Neural progenitor cell (in vitro differentiated cells): ENCODE measurements at places on chromosomes 6 and 20. TPM values are rescaled to one million over a fixed set of nuclear protein-coding genes. Genes with fewer than 3 reads are reported as not detected.

IRAK1BP1 gene
- 9.3 and 13.8 TPM in 2 replicates for total RNA-seq

FUT9 gene
- total RNA-seq: 5.1 and 6.3 TPM in 2 replicates

CCN6 gene
- not detected in 2 replicates for total RNA-seq

COQ3 gene
- 7.8 and 16.2 TPM in 2 replicates for total RNA-seq

UBE2C gene
- 325 and 442 TPM in 2 replicates for total RNA-seq

CNBD2 gene
- total RNA-seq: 4.4 and 6.1 TPM in 2 replicates

NFS1 gene
- 21.7 and 29.3 TPM in 2 replicates for total RNA-seq

TFAP2D gene
- total RNA-seq: not detected in 2 replicates

GLP1R gene
- 0.82 and 1.3 TPM in 2 replicates for total RNA-seq

CST9 gene
- not detected in 2 replicates for total RNA-seq

CST3 gene
- 20.8 and 58.0 TPM in 2 replicates for total RNA-seq

PPP1R14C gene
- total RNA-seq: 0.06 and 0.26 TPM in 2 replicates

LY6G6F gene
- not detected in 2 replicates for total RNA-seq

DNA sequence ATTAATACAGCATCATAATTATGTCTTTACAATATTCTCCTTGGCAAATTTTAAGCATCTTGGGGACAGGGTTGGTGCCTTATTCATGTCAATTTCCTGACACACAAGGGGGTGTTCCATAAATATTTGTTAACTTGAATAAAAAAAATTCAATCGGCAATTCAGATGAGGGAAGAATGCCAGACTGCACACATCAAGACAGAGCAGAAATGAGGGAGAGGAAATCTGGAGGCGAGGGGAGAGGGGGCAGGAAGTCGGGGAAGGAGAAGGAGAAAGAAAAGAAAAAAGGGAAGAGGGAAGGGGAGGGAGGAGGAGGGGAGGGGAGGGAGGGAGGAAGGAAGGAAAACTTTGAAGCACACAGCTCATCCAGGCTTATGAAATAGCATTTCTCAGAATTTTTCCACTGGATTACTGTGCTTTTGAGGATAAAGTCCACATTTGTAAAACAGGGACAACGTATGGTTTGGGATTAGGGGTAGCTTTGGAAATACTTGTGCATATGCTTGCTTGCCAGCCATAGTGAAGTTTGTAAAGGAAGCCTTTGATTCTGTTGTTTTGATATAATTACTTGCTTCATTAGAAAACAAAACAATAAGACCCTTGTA lies 362.1 kb downstream of the SAMD5 start:
- no peaks in the 10 kb centered on the region for H3K36me3 ChIP-seq
- H3K27ac ChIP-seq: no peak overlapping the region
- H3K4me3 ChIP-seq: no peak overlapping the region
- H3K27me3 ChIP-seq: no peaks in the 10 kb centered on the region
- no peak for DNase-seq

DNA sequence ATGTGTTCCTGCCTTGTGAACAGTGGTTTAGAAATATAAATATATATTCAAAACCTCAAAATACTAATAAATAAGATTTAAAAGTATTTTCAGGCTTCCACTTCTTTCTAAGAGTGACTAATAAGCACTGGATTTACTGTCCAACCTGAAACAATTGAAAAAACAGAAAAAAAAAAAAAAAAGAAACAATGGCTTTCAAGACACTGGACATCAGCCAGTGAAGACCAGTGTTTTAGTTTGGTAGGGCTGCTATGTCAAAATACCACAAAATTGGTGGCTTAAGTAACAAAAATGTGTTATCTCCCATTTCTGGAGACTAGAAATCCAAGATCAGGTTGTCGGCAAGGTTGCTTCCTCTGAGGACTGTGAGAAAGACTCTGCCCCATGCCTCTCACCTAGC lies 101.4 kb upstream of the PDE7B start:
- H3K4me1 ChIP-seq: no peaks in the 10 kb centered on the region
- no peak overlapping the region for H3K27ac ChIP-seq
- no peaks in the 10 kb centered on the region for H3K27me3 ChIP-seq
- no peak overlapping the region for H3K4me3 ChIP-seq

GRCh38 chr6:90109141-90109540 lies 187.5 kb downstream of the BACH2 start:
- DNase-seq: no peak
- no peaks in the 10 kb centered on the region for H3K36me3 ChIP-seq
- H3K27me3 ChIP-seq: no peaks in the 10 kb centered on the region
- H3K27ac ChIP-seq: no peak overlapping the region

- H3K4me1 ChIP-seq: no peaks in the 10 kb centered on the region
- no peak for DNase-seq
- H3K27ac ChIP-seq: no peak overlapping the region
- H3K27me3 ChIP-seq: no peaks in the 10 kb centered on the region
Observed at GRCh38 chr20:49210757-49211110, 8.5 kb upstream of the DDX27 start.

DNA sequence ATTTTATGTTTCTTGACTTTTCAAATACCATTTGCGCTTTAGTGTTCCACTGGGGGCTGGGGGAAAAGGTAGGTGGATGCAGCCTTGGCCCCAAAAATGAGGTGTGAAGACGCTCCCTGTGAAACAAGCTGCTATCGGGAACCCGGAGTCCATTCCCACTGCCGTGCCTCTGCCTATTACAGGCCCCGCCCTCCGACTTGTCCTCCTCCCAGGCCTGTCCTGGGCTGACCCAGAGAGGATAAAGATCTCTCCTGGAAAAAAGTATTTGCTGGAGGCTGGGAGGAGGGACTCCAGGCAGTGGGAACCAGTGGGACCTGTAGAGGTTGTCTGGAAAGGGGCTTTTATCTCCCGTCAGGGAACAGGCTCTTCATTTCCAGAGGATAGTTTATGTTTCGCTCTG lies 215.0 kb downstream of the SLC24A3 start:
- H3K36me3 ChIP-seq: no peaks in the 10 kb centered on the region
- no peaks in the 10 kb centered on the region for H3K27me3 ChIP-seq
- peak; percentile 43 for DNase-seq
- no peak overlapping the region for H3K27ac ChIP-seq
- peaks cover 35% of the 10 kb centered on the region for H3K4me1 ChIP-seq
- H3K4me3 ChIP-seq: no peak overlapping the region

GRCh38 chr6:150245148-150245935 lies 102.5 kb downstream of the PPP1R14C start:
- H3K4me1 ChIP-seq: no peaks in the 10 kb centered on the region
- no peak overlapping the region for H3K27ac ChIP-seq
- no peaks in the 10 kb centered on the region for H3K27me3 ChIP-seq
- DNase-seq: no peak
- H3K4me3 ChIP-seq: no peak overlapping the region
- no peaks in the 10 kb centered on the region for H3K36me3 ChIP-seq

DNA sequence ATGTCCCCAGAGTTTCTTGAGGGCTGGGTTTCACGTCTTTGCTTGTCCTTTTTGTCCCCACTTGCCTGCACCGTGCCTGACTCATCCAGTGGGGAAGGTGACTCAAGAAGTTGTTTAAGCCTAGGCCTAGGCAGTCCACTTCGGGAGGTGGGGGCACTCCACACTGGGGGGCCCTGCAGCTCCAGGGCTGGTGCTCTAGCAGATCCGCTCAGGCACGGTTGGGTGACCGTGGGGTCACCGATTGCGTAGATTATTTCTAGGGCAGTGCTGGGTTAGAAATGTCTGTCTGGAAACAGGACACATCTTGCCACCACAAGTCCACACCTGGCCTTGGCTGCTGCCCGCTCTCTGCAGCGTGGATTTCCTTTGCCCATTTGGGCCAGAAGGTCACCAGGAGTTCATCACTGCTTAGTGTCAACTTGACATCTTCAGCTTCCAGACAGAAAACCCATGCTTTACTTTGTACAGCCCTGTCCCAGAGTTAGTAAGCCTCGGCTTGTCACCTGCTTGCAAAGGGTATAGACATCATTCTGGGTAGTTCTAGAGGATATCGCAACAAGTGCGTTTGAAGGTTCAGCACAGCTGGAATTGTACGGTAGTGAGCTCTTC lies 13.6 kb upstream of the C20orf144 start:
- no peak overlapping the region for H3K4me3 ChIP-seq
- H3K27me3 ChIP-seq: no peaks in the 10 kb centered on the region
- no peaks in the 10 kb centered on the region for H3K36me3 ChIP-seq
- no peak for DNase-seq
- H3K27ac ChIP-seq: no peak overlapping the region
- H3K4me1 ChIP-seq: no peaks in the 10 kb centered on the region

GRCh38 chr6:36142971-36143838 lies 12.9 kb downstream of the MAPK13 start:
- H3K27me3 ChIP-seq: no peaks in the 10 kb centered on the region
- H3K36me3 ChIP-seq: no peaks in the 10 kb centered on the region
- no peak overlapping the region for H3K27ac ChIP-seq
- DNase-seq: no peak
- H3K4me1 ChIP-seq: peaks cover 6% of the 10 kb centered on the region

DNA sequence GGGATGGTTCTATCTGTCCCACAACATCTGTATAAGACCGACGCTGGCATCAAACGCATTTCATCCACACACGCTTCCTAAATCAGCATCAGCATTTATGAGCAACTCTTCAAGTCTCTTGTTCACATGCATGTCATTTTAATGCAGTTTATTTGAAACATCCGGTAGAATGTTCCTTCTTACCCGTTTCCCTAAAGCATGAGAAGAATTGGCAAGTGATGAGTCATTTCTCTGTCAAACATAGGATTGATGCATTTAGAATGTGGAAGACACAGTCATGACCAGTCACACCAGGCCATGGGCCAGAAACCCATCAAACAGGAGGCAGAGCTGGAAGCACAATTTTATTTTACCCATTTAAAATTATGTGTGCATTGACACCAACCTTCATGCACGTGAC lies 122.8 kb downstream of the UST start:
- H3K27me3 ChIP-seq: no peaks in the 10 kb centered on the region
- no peak for DNase-seq
- H3K4me3 ChIP-seq: no peak overlapping the region
- peaks cover 36% of the 10 kb centered on the region for H3K4me1 ChIP-seq

- no peaks in the 10 kb centered on the region for H3K27me3 ChIP-seq
- H3K4me3 ChIP-seq: no peak overlapping the region
- no peaks in the 10 kb centered on the region for H3K36me3 ChIP-seq
- no peak for DNase-seq
- no peak overlapping the region for H3K27ac ChIP-seq
Observed at GRCh38 chr6:100267721-100268123, 197.0 kb downstream of the SIM1 start.

DNA sequence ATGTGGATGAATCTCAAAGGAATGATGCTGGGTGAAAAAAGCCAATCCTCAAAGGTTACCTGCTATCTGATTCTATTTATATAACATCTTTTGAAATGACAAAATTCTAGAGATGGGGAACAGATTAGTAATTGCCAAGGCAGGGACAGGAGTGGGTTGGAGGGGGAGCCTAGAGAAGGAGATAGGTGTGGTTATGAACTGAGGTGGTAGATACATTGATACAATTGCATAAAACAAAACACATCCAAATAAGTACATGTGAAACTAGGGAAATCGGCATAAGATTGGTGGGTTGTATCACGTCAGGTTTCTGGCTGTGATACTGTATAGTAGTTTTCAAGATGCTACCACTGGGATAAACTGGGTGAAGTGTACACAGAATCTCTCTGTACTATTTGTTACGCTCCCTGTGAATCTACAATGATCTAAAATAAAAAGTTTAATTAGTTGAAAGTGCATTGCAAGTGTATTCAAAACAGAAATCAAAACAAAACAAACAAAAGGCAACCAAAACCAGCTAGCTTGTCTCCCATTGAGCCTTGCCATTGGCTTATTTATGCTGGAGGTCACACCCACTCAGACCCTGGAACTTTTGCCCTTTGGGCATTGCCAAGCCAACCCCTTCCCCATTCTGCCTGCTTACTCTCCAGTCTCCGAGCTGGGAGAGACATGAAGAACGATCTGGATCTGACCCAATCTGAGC lies 27.8 kb downstream of the PPP1R16B start:
- no peak for DNase-seq
- H3K4me1 ChIP-seq: no peaks in the 10 kb centered on the region
- H3K4me3 ChIP-seq: no peak overlapping the region
- H3K27me3 ChIP-seq: no peaks in the 10 kb centered on the region
- no peaks in the 10 kb centered on the region for H3K36me3 ChIP-seq

DNA sequence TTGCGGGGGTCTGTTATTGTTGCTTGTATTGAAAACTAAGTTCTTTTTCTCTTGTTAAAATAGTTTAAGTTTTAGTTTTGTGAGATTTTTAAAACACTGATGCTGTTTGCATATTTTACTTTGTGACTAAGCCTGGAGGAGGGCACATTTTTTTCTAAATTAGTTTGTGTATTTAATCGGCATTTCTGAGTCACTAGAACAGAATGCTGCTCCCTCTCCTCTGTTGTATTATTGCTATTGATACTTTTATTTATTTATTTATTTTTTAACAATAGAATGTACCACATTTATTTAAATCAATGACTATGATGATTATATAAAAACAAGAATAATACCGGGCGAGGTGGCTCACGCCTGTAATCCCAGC lies 5.1 kb upstream of the FAM50B start:
- H3K36me3 ChIP-seq: no peaks in the 10 kb centered on the region
- no peak overlapping the region for H3K4me3 ChIP-seq
- no peak for DNase-seq
- H3K4me1 ChIP-seq: no peaks in the 10 kb centered on the region
- H3K27me3 ChIP-seq: no peaks in the 10 kb centered on the region

DNA sequence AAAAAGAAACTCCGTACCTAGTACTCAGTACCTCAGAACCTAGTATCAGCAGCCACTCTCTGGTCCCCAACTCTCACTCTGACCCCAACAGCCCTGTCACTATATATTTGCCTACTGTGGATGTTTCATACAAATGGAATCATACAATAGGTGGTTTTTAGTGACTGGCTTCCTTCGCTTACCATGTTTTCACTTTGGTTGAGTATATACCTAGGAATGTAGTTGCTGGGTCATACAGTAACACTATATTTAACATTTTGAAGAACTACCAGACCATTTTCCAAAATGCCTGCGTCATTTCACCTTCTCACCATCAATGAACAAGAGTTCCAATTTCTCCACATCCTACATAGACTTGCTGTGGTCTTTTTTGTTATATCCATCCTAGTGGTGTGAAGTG lies 283.2 kb downstream of the GMDS start:
- peaks cover 4% of the 10 kb centered on the region for H3K4me1 ChIP-seq
- no peak overlapping the region for H3K27ac ChIP-seq
- no peaks in the 10 kb centered on the region for H3K36me3 ChIP-seq
- DNase-seq: no peak
- no peak overlapping the region for H3K4me3 ChIP-seq
- no peaks in the 10 kb centered on the region for H3K27me3 ChIP-seq

GRCh38 chr6:67133973-67134372 lies 1426.9 kb upstream of the EYS start:
- H3K4me1 ChIP-seq: no peaks in the 10 kb centered on the region
- no peak overlapping the region for H3K27ac ChIP-seq
- H3K4me3 ChIP-seq: no peak overlapping the region
- no peaks in the 10 kb centered on the region for H3K27me3 ChIP-seq
- peak; percentile 5 for DNase-seq
- H3K36me3 ChIP-seq: no peaks in the 10 kb centered on the region

GRCh38 chr6:41111017-41111416 lies 38.2 kb downstream of the NFYA start:
- H3K27me3 ChIP-seq: no peaks in the 10 kb centered on the region
- H3K36me3 ChIP-seq: no peaks in the 10 kb centered on the region
- no peaks in the 10 kb centered on the region for H3K4me1 ChIP-seq
- DNase-seq: no peak
- H3K4me3 ChIP-seq: no peak overlapping the region
- no peak overlapping the region for H3K27ac ChIP-seq
